ENCODE measurements at places on chromosomes 5 and 9. TPM values are rescaled to one million over a fixed set of nuclear protein-coding genes. Genes with fewer than 3 reads are reported as not detected.

The CYSRT1 gene
- total RNA-seq, result 3.3 TPM

The GARIN3 gene
- not detected for total RNA-seq

The PRELID2 gene
- total RNA-seq, result 38.0 TPM

The TERT gene
- 0.21 TPM for total RNA-seq

The CNTNAP3 gene
- 18.9 TPM for total RNA-seq

The PROB1 gene
- 30.6 TPM for total RNA-seq

All from tongue (tissue), 3 donors.